ENCODE measurements at places on chromosomes 5 and 9. TPM values are rescaled to one million over a fixed set of nuclear protein-coding genes. Genes with fewer than 3 reads are reported as not detected.

DNA sequence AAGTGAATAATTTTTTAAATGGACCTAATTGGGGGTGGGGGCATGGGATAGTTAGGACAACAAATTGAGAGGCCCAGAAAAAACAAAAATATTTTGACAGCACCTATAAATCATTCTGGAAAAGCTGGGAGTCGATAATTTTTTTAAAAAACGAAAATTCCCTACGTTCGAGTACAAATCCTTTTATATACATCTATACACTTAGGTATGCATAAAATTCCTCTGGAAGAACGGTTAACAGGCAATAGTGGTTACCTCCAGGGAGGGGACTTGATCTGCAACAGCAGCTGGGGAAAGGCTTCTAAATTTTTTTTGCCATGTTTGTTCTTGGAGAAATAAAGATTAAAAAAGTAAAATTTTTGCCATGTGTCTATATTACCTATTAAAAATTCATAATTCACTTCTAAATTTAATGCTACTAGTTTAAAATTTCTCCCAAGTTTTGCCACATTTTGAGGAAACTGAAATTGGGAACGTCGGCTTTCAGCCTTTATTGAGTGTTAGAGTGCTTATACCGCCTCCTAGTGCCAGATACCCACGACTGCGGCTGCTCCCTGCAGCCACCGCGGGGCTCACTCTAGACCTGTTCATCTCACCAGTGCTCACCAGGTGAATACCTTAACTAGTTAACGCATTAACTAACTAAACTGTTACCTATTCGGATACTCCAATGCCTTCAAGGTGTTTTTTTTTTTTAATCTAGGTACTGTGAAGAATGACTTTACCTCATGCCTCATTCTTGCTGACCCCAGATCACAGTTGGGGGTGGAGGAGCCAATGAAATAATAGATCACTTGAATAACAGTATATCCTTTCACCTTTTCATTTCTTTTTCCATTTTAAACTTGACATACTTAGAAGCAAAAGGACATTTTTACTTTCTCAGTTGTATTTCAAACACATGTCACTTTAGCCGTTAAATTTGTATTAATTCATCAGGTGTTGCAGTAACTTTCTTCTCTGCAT lies 1.8 kb upstream of the BHMT start:
- DNase-seq: peak; percentile 13

- no peak for DNase-seq
These were observed 74.4 kb downstream of the STRBP start for GRCh38 chr9:123194023-123194422.

Gene LHFPL2
- 0.19 TPM for total RNA-seq

Gene SUSD1
- 5.4 TPM for total RNA-seq

Gene PELO
- 4.5 TPM for total RNA-seq

DNA sequence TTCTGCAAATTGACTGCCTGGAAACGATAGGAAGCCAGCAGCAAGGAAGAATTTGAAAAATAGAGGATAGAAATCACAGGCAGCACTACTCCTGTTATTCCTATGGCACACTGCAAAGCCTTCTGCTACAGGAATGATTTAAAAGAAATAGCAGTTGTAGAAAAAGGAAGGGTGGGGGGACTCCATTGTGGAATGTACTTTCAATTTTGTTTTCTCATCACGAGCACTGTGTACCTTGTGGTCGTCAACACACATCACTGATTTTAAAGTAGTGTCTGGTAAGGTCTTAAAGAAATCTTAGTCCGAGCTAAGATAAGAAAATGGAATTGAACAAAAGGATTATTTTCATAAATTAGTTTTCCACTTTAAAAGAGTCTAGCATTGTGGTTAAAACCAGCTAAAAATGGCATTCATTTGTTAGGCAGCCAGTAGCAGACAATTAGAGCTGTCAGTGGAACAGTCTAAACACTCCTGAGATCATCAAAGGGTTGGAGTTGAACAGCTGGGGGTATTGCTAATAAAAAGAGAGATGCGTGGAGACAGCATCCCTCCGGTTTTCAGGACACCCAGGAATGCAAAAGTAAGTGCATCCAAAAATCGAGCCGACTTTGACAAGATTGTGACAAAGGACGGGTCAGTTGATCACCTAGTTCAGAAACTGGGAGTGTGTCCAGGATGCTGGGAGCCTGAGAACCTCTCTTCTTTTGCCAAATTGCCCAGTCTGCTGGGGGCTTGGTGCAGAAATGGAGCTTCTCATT lies 97.8 kb upstream of the WWC1 start:
- DNase-seq: no peak

GRCh38 chr5:122314036-122314435 lies 2.0 kb downstream of the SNCAIP start:
- DNase-seq: no peak

DNA sequence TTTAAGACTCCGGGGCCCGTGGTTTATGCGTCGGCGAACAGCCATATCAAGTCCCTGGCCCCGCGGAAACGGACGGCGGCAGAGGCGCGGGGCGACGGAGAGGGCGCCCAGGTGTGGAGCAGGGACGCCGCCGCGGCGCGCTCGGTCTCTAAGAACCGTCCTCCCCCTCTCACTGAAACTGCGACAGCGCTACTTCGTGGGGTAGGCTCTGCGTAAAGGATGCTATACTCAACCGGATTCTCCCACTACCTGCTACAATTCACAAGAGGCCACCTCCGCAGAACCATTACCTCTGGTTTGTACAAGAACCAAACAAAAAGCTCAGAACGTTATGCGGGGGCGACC lies 404 bp downstream of the MRNIP start:
- peak; percentile 29 for DNase-seq

Gene STPG3
- total RNA-seq: not detected

DNA sequence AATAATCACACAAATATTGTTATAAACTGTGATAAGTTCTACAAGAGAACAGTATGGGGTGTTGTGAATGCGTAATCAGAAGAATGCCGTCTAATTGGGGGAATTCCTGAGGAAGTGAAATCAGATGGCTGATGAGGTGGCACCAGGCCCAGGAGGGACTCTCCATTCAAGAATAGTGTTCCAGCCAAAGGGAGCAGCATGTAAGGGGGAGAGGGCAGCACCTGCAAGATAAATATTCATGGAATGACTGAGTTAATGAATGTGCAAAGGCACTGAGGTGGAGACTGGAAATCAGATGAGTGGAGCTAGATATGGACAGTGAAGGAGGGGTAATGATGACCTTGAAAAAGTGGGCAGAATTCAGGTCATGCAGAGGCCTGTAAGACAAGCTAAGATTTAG lies 250.6 kb downstream of the ARRDC3 start:
- no peak for DNase-seq

GRCh38 chr9:113781381-113781780 lies 94.7 kb upstream of the ZNF618 start:
- no peak for DNase-seq

Gene INSL4
- not detected for total RNA-seq

GRCh38 chr5:36680066-36680465 lies 73.7 kb downstream of the SLC1A3 start:
- no peak for DNase-seq

Gene CDC14B
- 3.5 TPM for total RNA-seq

DNA sequence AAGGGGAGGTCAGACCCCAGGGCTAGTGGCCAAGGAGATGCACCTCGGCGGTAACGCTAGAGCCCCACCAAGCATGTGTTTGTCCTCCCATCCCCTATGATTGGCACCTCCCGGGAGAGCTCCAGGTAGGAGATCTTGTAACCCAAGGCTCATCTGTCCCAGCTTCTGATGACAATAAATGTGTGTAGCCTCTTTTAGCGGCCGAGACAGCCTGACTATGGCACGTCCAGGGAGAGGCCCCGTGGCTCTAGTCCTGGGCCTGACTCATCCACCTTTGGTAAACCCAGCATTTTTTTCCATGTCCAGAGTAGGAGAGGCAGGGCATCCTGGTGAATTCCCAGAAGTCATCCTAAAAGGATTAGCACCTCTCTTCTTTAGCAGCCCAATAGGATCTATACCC lies 39.2 kb downstream of the IRF1 start:
- no peak for DNase-seq

Gene WNT8A
- total RNA-seq: not detected

GRCh38 chr9:91942201-91942600 lies 7.8 kb downstream of the ROR2 start:
- DNase-seq: no peak

Gene PCDHGA9
- total RNA-seq: not detected

Gene TCERG1
- total RNA-seq: 88.0 TPM

GRCh38 chr9:128635266-128636023 lies 21.2 kb downstream of the DYNC2I2 start:
- DNase-seq: no peak

- DNase-seq: no peak
These were observed 24.8 kb downstream of the FYB1 start for GRCh38 chr5:39194466-39195136.

DNA sequence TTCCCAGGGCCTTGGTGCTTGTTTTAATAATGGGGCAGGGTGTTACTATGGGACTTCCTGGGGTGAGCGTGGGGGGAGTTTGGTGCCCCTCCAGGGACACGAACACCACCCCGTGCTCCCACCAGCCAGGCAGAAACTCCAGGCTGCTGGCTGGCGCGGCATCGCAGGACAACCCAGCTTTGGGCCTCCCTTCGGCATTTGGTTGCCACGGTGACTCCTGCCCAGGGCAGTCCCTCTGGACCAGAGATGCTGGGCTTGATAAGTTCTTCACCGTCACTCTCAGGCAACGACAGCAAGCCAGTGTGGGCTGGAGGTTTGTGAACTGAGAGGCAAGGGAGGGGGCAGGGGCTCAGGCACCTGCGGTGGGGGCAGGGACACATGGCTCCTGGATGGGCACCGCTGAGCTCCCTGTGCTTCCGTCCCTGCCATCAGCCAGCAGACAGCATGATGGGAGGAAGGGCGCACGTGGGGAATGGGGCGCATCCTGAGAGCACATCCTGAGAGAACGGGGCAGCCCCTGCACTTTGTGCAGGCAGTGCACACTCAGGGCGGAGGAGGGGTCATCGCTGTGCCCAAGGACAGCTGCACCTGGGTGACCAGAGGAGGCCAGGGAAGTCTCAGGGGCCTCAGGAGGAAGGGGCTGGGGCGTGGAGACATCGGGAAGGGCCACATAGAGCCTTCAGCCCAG lies 116.4 kb downstream of the RXRA start:
- peak; percentile 27 for DNase-seq

GRCh38 chr9:116322521-116322920 lies 168.9 kb downstream of the PAPPA start:
- no peak for DNase-seq

- DNase-seq: no peak
These were observed 80.7 kb downstream of the MVB12B start for GRCh38 chr9:126407114-126407870.

GRCh38 chr9:76559286-76559685 lies 100.3 kb downstream of the GCNT1 start:
- no peak for DNase-seq

All from CD4-positive, alpha-beta T cell (primary cell).